ENCODE measurements at places on chromosomes 11 and 22.

DNA sequence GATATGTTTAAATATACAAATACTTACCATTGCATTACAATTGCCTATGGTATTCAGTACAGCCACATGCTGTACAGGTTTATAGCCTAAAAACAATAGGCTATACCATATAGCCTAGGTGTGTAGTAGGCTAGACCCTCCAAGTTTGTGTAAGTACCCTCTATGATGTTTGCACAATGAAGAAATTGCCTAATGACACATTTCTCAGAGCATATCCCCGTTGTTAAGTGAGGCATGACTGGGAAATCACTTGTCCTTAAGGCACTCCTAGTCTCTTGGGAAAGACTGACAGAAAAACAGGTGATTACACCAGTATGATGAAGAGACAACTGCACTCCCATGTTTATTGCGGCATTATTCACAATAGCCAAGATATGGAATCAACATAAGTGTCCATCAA, 187.2 kb downstream of the SPON1 start:
- DNase-seq: no peak

DNA sequence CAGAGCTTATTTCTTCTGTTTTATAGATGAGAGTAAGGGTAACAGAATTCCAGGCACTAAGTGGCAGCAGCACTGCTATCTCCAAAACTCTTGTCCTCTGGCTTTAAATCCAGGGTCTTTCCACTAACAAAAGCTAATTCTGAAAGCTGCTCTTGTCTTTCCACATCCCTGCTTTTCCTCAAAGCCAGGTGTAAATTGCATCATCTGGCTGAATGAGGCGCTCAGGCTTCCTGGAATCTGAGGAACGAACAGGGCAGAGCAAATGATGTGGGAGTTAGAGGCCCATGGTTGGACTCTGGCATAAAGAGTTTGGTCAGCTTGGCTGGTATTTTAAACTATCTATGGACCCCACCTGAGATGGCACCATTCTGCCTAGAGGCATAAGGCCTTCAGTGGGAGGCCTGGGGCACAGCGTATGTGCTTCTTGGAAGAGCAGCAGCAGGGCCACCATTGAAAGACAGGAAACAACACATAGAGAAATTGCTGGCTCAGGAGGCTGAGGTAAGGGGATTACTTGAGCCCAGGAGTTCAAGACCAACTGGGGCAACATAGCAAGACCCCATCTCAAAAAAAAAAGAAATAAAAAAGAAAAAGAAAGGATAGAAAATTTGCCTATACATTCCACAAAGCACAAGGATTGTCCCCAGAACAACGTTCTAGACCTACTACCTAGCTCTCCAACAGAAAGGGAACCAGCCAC, 1.9 kb downstream of the KCNJ5 start:
- DNase-seq: no peak

DNA sequence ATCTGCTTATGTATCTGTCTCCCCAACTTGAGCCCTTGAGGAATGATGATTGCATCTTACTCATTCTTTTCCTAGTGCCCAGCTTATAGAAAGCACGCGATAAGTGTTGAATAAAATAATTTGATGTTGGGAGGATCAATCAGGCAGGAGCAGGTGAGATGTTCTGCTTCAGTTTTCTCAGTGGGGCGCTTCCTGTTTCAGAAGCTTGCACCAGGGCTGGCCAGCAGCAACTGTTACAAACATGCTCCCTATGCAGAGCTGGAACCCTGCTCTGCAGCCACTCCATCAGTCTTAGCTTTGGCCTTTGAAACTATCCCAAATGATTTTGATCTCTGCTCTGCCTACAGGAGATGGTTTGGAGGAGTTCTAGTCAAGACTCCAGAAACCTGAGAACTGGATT, 3.9 kb downstream of the ENDOD1 start:
- DNase-seq: no peak

DNA sequence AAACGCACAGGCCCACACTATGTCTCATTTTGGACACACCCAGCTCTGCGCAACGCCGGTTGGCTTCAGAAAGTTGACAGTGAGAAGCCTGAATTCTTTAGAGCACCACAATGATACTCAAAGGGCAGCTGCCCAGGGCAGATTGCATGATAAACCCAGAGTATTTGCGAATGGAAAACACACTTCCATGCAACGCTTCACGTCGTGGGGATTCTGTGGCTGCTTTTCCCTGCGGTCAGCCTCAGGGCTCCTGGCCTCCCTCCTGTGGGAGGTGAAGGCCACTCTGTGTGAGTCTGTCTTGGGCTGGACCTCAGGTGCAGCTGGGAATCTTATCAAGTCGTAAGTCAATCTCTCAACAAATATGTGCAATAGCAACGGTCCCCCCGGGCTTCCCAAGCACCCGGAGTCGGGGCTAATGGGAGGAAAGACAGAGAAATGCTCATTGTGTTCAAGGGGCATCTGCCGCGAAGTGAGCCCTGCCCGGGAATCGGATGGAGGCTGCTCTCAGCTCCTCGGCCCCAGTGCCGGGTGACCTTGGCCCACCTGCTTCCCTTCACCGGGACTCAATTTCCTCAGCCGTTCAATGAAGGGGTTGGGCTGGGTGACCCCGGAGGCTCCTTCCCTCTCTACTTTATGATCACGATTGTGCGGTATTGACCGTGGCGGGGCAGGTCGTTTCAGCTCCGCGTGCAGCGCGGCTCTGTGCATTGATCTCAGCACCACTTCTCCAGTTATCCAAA, 623.6 kb downstream of the BRD1 start:
- no peak for DNase-seq

- no peak for DNase-seq
These were observed 90.2 kb downstream of the SEZ6L start for GRCh38 chr22:26259510-26259909.

- DNase-seq: no peak
These were observed 11.7 kb upstream of the PATL1 start for GRCh38 chr11:59680287-59681154.

- no peak for DNase-seq
These were observed 16.6 kb upstream of the ARHGAP8 start for GRCh38 chr22:44735518-44736428.

- no peak for DNase-seq
These were observed 30.8 kb downstream of the EXT2 start for GRCh38 chr11:44126304-44126703.

DNA sequence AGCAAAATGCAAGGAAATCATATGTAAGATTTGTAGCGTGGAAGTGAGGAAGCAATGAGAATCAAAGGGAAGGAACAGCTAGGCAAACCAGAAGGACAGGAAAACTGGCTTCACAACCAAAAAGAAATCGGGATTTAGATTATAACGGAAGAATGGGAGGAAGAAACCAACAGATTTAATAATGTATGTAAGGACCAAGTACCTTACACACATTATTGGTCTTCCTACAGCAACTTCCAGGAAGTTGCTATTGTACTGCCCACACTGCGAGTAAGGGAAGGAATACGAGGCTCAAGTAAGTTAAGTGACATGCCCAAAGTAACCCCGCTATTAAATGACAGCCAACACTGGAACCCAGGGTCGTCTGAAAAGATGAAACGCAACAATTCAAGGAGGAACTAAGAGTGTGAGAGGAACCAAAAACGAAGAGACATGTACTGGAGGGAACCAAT, 473 bp downstream of the TXN2 start:
- no peak for DNase-seq

DNA sequence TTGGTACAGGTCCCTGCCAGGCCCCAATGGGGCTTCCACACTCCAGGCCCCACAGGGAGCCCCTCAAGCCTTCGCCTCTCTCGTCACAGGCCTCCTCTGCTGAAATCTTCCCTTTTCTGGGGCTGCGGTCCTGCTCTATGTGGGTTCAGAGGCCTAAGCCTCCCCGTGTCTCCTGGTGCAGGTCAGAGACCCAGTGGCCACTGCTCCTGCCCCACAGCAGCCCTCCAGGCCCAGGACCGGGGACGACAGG, 5.9 kb upstream of the IFITM3 start:
- DNase-seq: no peak

GRCh38 chr22:22123118-22123959, 121.2 kb upstream of the VPREB1 start:
- DNase-seq: no peak

- no peak for DNase-seq
These were observed 14.7 kb upstream of the TAB1 start for GRCh38 chr22:39384750-39385480.

DNA sequence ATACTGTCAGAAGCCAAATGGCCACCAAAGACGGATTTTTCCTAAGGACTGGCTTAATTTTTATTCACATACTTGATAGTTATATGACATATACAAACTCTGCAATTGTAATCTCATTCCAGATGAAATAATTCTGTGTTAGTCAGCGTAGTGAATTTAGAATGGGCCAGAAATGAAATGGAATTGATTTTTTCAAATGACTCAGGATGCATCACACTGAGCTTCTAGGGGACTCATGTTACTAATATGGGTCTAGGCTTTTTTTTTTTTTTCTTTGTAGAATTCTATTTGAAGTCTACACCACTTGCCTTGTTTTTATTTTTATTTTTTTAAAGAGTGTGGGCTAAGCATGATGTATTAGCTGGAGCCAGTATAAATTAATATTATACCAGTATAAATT, 62.7 kb downstream of the SPECC1L start:
- DNase-seq: no peak

GRCh38 chr22:39900306-39901227, at the start of gene GRAP2:
Gene GRAP2, plus strand, starts transcription at chr22:39901084. Its CDS starts 46,023 bp downstream, at chr22:39947107.
- no peak for DNase-seq

DNA sequence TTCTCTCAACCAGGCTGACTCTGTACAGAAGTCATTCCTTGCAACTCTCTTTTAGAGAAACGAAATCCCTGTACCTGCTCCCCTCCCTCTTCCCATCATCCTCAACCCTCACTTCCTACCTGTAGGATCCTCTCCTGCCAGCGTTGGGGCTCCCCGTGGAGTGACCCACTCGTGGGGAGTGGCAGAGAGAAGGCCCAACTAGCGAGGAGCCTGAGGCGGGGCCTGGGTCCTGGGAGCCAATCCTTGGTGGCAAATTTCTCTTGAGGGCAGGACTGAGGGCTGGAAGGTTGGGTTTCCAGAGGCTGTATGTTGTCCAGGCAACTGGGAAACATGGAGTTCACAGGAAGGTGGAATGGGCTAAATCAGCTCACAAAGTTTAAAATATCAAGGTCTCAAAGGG, 10.4 kb downstream of the NHERF4 start:
- DNase-seq: peak; percentile 19

DNA sequence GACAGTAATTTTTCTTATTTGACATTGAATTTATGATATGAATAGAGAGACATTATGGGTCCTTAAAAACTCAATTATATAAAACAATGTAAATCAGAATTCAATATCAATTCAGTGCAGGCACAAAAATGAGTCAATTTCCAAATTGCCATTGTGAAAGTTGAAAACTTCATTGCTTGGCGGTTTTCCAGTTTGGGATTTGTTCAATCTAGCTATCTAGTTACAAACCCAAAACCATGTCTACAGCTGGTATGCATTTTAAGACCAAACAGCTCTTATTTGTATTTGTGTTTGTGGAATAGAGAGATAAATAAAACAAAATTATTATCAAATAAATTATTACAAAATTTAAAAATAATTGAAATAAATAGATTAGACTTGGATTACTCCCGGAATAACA, 1206.6 kb upstream of the RAG2 start:
- DNase-seq: no peak

DNA sequence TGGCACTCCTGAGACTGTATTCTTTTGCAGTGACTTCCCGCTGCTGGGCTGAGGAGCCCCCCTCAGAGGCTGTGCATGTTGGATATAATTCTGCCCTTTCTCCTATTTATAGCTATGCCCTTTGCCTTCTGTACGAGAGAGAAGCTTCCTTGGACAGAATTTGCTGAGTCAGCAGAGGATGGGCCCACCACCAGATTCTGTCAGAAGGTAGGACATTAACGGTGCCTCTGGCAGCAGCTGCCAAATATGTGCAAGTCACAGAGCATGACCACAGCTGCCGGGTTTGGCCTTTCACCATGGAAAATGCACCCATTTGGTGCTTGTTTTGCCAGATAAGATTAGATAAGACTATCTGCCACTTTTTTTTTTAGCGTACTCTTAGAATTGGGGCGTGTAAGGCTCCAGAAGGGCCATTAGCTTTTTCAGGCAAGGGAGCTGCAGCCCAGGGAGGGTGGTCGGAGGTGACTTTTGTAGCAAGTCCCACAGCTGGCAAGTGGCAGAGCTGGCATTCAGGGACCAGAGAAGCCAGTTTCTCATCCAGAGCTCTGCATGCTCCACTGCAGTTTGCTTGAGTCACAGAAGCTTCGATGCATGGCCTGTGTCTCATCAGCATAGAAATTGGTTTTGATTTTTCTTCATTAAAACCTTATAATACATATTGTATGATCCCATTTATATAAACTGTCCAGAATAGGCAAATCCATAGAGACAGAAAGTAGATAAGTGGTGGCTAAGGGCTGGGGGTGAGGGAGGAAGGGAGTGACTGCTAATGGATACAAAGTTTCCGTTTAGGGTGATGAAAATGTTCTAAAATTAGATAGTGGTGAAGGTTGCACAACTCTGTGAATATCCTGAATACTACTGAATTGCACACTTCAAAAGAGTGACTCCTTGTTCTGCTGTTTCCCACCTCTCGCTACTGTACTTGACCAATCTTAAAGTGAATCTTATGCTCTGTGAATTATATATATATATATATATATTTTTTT, 15.8 kb downstream of the UPB1 start:
- DNase-seq: no peak

Data from NCI-H187 (cell line).